HepG2 (cell line): ENCODE measurements at places on chromosomes 2 and 18. TPM values are rescaled to one million over a fixed set of nuclear protein-coding genes. Genes with fewer than 3 reads are reported as not detected.

GRCh38 chr2:46313063-46313462 is 15.9 kb downstream of the EPAS1 start:
- H3K27ac ChIP-seq: no peak overlapping the region
- H3K27me3 ChIP-seq: no peaks in the 10 kb centered on the region
- peaks cover 100% of the 10 kb centered on the region for H3K4me1 ChIP-seq
- DNase-seq: no peak
- no peak overlapping the region for H3K4me3 ChIP-seq

DNA sequence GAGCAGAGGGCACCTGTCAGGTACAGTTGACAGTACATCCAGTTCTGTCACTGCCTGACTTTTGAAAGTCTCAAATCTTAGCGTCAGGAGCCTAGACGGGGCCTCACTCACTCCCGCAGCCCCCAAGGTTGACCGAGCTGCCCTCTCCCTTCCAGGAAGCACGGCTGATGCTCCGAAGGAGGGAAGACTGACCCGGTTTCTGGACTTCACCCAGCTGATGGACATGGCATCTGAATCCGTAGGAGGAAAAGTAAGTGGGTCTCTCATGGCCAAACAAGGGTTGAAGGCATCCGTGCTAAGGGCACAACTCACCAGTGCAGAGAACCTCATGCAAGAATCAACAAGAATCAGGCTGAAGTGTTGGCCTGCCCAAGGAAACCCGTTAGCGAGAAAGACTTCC is 12.9 kb downstream of the ALLC start:
- H3K4me3 ChIP-seq: no peak overlapping the region
- peaks cover 8% of the 10 kb centered on the region for H3K4me1 ChIP-seq
- DNase-seq: no peak
- H3K27me3 ChIP-seq: peaks cover 3% of the 10 kb centered on the region; the same call in 1 of the 2 replicates
- H3K27ac ChIP-seq: no peak overlapping the region

DNA sequence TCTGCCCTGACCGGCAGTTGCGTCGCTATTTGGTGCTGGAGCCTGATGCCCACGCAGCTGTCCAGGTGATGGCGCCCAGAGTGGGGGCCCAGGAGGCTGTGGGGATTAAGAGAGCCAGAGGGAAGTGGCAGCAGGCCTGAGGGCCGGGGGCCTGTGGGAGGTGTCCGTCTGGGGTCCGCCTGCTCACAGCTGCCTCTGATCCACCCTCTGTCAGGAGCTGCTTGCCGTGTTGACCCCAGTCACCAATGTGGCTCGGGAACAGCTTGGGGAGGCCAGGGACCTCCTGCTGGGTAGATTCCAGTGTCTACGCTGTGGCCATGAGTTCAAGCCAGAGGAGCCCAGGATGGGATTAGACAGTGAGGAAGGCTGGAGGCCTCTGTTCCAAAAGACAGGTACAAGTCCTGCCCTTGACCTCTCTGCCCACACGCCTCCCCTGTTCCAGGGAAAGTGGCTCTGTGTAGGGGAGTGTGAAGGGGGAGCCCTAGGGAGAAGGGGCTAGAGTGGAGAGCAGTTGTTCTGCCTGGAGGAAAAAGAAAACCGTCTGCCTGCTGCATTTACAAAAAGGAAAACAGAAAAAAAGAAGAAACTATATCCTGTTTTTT is 11.6 kb downstream of the STK11IP start:
- H3K4me1 ChIP-seq: peaks cover 16% of the 10 kb centered on the region
- DNase-seq: no peak
- no peaks in the 10 kb centered on the region for H3K27me3 ChIP-seq
- peaks cover 16% of the 10 kb centered on the region for H3K36me3 ChIP-seq
- H3K4me3 ChIP-seq: no peak overlapping the region

DNA sequence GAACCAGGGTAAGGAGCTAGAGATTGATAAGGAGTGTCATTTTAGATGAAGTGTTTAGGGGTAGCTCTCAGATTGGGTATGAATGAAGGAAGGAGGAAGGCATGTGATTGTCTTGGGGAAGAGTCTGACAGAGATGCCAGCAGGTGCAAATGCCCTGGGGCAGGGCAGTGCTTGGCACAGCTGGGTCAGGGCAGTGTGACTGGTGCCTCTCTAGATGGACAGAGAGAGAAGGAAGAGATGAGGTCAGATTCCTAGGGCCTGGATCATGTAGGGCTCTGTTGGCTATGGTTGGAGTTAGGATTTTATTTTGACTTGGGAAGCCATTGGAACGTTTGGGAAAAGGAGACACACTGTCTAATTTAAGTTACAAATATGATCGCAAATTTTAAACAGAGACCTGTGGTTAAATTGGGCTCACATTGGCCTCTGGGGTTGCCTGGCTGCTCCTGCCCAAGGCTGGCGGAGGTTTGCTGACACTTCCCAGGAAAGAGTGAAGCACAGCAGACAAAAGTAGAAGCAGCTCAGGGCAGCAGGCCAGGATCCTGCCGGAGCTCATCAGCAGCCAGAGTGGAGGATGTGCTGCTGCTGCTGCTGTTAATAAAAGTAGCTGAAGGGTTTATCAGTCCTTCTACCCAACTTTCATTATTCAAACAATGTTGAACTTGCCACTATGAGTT is 32.7 kb upstream of the FHL2 start:
- no peaks in the 10 kb centered on the region for H3K36me3 ChIP-seq
- peaks cover 8% of the 10 kb centered on the region; the same call in 1 of the 2 replicates for H3K4me1 ChIP-seq
- H3K27ac ChIP-seq: no peak overlapping the region
- no peak for DNase-seq
- peaks cover 19% of the 10 kb centered on the region for H3K27me3 ChIP-seq

DNA sequence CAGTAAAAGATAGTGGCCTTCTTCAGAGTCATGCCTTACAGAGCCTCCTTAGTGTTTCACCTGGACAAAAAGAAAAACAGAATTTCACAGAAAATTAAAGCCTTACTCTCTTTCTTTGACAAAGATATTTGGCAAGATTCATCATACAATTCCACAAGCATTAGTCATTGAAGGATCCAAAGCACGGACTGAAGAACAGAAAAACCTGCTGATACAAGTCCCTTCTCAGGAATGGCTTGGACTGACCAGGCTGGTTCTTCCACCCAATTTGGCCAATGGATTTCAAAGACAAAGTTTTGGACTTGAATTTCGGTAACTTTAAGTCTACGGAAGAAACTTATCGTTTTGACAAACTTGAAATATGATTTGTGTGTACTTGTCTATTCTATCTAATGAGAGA is 39.1 kb upstream of the GALNT3 start:
- no peaks in the 10 kb centered on the region for H3K36me3 ChIP-seq
- no peaks in the 10 kb centered on the region for H3K4me1 ChIP-seq
- H3K27ac ChIP-seq: no peak overlapping the region
- no peaks in the 10 kb centered on the region for H3K27me3 ChIP-seq
- no peak for DNase-seq

DNA sequence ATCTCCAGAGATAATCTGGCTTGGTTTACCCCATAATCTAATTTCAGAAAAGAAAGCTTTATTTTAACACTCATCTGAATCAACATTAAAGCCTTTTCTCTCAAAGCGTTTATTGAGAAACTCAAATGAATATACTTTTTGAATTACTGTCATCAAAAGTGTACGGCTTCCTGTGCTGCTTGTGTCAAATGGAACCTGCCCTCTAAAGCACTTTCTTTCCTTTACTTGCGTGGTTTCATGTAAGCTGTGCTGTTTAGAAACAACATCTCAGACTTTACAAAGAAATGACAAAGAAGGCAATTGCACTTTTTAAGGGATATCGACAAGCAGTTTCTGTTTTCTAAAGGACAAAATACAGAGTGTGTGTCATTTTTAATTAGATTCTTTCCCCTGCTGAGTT is 35.1 kb downstream of the CYBRD1 start:
- no peak for DNase-seq
- no peak overlapping the region for H3K27ac ChIP-seq
- peaks cover 12% of the 10 kb centered on the region for H3K4me1 ChIP-seq

DNA sequence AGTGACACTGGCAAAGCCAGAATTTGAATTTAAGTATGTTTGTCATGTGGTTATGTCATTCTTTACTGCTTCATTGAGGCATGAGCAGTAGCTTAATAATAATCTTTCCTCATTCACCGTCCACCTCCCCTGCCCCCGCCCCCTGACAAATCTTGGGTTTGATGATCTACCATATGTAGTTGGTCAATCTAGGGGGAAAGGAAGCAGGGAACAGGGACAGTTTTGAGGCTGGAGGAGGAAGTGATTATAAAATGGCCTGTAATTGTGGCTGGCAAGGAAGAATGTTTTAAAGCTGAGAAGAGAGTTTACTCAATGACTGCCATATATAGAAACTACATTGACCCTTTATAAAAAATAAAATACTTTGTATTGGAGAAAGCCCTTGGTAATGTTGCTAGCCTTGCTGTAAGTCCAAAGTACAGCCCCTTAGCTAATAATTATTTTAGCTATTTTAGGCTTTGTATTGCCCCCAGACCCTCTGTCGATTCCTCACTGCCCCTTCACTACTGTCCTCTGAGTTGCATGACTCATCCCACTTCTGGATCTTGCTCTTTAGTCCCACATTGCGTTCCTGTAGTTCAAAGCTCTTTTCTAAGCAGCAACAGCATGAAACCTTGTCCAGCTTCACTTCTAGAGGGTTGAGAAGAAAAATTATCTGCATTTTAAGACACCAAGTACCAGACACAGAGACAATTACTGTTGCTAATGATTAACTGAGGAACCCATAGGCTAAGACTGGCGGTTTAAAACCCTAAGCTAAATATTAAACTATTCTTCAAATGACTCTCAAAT is 38.4 kb downstream of the PELI1 start:
- peaks cover 48% of the 10 kb centered on the region for H3K4me1 ChIP-seq
- peak overlapping the region; percentile 62 for H3K27ac ChIP-seq
- no peak overlapping the region for H3K4me3 ChIP-seq
- peak; percentile 81 for DNase-seq
- peaks cover 21% of the 10 kb centered on the region; the same call in 2 of the 3 replicates for H3K36me3 ChIP-seq
- H3K27me3 ChIP-seq: no peaks in the 10 kb centered on the region

DNA sequence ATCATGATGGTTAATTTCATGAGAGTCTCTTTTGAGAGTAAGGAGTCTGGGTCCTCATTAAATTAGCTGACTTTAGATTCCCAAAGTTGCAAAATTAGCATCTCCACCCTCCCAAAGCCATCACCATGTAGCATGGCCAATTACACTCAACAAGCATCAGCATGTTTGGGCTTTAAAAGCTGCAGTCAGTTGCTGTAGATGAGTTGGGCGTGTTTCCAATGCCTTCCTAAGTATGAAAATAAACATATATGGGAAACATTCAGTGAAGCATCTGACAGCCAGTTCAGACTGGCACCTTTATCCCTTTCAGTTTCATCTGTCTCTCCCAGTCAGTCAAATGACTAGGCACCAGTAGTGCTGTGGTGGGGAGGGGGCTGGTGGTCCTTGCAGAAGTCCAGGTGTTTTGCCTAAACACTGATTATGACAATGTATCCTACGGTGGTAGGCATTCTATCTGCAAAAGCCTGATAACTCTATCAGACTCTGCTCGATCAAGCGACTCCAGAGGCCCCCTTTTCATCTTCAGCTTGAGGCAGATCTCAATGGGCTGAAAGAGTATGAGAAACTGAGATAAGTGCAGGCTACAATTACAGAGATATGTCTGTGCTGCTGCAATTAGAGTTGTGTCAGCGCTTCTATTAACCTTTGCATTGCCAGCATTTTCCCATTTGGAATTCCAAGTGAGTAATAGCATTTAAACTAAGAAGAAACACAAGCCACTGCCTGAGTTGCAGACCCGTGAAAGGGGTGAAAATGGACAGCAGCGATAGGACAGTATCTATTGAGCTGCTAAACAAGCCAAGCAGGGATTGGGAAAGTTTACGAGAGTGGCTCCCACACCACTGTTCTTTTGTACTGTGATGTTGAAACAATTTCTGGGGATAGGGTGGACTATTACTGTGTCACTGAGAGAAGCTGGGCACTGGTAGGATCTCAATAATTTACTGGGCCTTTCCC is 67.3 kb upstream of the SPOPL start:
- no peaks in the 10 kb centered on the region for H3K27me3 ChIP-seq
- no peaks in the 10 kb centered on the region for H3K36me3 ChIP-seq
- no peak overlapping the region for H3K27ac ChIP-seq
- no peak overlapping the region for H3K4me3 ChIP-seq
- peaks cover 36% of the 10 kb centered on the region for H3K4me1 ChIP-seq

DNA sequence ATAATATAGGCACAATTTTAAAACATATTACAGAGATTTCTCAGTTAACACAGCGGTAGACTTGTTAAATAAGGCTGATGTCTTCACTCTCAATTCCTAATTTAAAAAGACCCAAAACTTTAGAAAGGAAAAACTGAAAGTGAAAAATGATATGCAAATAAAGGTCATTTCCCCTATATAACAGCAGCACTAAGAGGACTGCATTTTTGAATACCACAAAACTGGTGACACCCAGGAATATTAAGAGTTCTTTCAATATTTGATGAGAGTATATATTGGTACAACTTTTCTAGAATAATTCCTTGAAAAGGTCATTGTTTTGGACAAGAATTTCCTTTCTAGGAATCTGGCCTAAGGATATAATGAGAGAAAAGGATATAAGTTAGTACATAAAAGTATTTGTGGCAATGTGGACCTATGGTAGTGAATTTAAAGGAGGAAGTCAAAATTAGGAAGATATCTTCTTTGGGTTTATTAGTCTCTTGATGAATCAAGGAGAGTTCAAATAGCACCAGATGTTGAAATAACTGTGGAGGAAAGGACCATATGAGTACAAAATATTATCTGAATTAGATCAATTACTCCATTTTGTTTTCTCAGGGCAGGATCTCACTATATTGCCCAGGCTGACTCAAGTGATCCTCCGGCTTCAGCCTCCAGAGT is 70.3 kb downstream of the TMEM237 start:
- no peak overlapping the region for H3K4me3 ChIP-seq
- no peak for DNase-seq
- no peaks in the 10 kb centered on the region for H3K4me1 ChIP-seq
- H3K27ac ChIP-seq: no peak overlapping the region
- no peaks in the 10 kb centered on the region for H3K36me3 ChIP-seq

DNA sequence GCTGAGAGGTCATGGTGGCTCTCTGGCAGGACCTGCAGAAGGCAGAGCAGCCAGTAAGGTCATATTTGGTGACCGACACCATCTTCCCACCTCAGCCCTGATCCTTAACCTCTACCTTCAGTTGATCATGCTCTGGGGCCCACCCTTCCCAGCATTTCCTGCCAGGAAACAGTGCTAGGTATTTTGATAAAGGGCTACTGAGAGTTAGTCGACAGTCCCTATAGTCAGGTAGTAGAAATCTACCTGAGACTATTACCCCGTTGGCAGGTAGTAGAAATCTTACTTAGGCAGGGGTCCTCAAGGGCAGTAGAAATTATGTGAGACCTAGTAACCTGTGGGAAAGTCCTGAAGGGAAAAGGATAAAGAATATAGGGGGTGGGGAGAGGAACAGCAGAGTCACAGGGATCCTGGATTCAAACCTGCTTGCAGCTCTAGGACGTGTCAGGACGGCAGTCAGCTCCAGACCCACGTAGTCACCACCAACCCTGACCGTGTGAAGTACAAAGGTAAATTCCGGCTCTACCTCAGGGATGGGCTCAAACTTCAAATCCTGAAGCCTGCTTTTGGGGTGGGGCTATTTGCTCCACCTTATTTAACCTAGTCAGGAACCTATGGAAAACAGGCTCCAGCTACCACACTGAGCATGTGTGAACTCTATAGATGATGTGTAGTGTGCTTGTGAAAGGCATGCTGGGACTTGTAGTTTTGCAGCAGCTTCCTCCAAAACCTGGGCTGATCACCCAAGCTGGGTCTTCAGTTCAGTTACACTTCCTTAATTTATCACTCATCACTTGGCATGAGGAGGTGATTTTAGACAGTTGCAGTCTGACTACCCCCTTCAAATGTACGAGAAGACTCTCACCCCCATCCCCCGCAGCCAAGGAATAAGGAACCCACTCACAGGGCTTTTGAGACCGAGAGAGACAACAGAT is at the start of gene DQX1:
DQX1 (minus strand) TSS at position 515 of the 932 bp plus-strand sequence; CDS start at position 13, 502 bp downstream.
- peak within 1 kb of the TSS; percentile 89 for H3K27ac ChIP-seq
- H3K4me1 ChIP-seq: peaks cover 57% of the 10 kb centered on the region
- peak; percentile 99 for DNase-seq
- peaks cover 19% of the 10 kb centered on the region for H3K36me3 ChIP-seq

The EDAR gene
- not detected in 2 replicates for polyA plus RNA-seq

The MPPE1 gene
- 9.6 and 10.6 TPM in 2 replicates for polyA plus RNA-seq

The CXCR1 gene
- polyA plus RNA-seq: not detected in 2 replicates

The FOXI3 gene
- polyA plus RNA-seq: not detected in 2 replicates
